ENCODE measurements at places on chromosomes 12 and 14.

- no peak for DNase-seq
These were observed at the start of gene CRACR2A for GRCh38 chr12:3752741-3753486. Gene CRACR2A (minus strand): TSS chr12:3753109. CDS start chr12:3696999, 56,110 bp downstream.

GRCh38 chr12:132488127-132489077, 1.5 kb upstream of the FBRSL1 start:
- no peak for DNase-seq

GRCh38 chr14:105941226-105942166, 415.1 kb downstream of the TMEM121 start:
- DNase-seq = no peak

DNA sequence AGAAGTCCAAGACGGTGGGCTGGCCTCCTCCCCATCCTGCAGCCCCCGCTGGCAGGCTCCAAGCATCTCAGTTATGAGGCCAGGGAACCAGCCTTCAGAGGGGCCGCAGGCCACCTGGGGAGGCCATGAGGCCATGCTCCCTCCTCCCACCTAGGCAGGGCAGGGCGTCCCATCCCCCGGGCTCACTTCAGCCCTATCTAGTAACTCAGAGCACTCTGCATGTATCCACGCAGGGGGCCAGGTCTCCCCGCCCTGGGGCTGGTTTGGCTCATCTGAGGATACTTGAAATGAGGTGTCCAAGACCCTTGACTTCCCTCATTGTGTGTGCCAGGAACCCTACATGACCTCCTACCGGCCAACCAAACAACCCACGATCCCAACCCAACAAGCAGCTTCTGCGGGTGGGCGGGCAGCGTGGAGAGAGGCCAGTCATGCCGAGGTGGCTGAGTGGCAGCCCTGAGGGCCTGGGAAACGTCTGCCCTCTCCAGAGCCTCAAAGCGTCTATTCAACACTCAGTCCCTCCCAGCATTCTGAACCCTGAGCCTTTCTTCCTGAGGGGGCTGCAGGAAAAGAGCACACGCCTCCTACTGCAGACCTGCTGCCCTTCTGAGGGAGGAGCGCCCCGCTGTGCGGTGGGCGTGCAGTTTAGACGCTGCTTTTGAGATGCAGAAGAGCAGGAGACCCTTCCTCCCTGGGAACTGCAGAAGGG, 16.8 kb downstream of the ISCA2 start:
- DNase-seq = no peak

- no peak for DNase-seq
These were observed 591.3 kb downstream of the LRFN5 start for GRCh38 chr14:42198010-42198409.

GRCh38 chr14:61438036-61438435, 116.7 kb downstream of the PRKCH start:
- DNase-seq = no peak

- peak; percentile 95 for DNase-seq
These were observed 112.8 kb upstream of the PELI2 start for GRCh38 chr14:56005191-56006053.

GRCh38 chr14:73457924-73458182, 493 bp downstream of the NUMB start:
- DNase-seq = no peak

- DNase-seq = no peak
These were observed 241.8 kb downstream of the FSCB start for GRCh38 chr14:44265246-44265645.
